Left lobe of liver (tissue), 2 donors: ENCODE measurements at places on chromosomes 16 and 17.

DNA sequence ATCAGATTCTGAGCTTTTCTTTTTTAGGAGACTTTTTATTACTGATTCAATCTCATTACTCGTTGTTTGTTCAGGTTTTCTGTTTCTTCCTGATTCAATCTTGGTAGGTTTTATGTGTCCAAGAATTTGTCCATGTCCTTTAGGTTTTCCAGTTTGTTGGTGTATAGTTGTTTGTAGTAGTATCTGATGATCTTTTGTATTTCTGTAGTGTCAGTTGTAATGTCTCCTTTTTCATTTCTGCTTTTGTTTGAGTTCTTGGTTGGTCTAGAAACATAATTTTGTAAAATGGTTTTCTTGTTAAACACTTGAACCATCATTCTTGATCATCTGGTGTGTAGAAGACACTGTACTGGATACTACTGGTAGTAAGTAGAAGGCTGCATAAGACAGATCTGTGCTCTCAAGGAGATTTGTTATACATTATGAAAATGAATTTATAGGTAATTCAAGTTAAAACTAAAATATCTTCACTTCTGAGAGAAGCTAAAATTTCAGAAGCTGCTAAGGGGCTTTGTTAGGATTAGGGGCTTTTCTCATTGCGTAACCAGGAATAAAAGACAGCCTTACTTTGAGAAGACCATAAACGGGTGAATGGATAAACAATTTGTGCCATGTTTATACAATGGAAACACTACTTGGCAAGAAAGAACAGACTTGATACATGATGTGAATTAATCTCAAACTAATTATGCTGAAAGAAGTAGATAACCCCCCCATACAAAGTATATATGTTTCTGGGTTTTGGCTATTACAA, 44.0 kb downstream of the NSRP1 start:
- no peak for DNase-seq

DNA sequence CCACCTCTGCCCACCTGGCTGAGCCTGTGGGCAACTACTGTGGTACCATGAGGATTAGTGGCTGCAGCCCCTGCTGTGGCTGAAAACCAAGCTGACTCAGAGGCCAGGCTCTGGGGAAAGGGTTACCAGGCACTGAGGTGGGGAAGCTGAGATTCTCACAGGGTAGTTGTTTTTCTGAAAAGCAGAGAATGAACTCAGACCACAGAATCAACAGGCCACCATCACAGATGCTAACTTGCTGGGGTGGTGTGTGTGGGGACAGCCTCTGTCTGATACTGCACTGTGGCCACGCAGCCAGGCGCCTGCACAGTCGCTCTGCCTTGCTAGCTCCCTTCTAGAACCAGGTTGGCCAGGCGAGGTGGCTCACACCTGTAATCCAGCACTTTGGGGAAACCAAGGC, 28.8 kb downstream of the NPLOC4 start:
- DNase-seq: no peak

GRCh38 chr16:89143201-89143741, 28.3 kb upstream of the CDH15 start:
- DNase-seq: no peak

- peak; percentile 78 for DNase-seq
These were observed 144.0 kb upstream of the CIBAR2 start for GRCh38 chr16:85256190-85256739.

DNA sequence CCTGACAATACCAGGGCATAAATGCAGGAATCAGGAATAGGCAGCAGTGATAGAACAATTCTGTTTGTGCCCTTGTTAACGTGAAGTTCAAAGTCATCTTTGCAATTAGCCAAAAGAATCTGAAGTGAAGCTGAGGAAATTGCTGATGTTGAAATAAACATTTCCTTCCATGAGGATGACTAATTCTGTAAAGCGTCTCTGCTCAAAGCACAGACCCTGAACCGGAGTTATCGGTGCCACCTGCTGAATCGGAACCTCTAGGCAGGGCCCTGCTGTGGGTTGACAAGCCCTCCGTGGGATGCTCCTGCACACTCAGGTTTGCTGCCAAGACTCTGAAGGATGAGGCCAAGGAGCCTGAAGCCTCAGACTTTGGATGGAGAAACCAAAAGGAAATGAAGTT, 37.0 kb upstream of the CDH1 start:
- DNase-seq: no peak

DNA sequence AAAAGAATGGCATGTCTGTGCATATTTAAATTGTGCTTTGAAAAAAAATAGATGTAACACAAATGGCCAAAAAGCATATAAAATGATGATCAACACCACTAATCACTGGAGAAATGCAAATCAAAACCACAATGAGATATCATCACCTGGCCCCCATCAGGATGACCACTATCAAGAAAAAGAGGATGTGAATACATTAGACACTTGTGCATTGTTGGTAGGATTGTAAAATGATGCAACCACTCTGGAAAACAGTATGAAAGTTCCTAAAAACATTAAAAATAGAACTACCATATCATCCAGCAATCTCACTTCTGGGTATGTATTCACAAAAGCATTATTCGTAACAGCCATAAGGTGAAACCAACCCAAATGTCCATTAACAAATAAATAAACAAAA, 91.5 kb downstream of the SPAG9 start:
- DNase-seq: no peak

DNA sequence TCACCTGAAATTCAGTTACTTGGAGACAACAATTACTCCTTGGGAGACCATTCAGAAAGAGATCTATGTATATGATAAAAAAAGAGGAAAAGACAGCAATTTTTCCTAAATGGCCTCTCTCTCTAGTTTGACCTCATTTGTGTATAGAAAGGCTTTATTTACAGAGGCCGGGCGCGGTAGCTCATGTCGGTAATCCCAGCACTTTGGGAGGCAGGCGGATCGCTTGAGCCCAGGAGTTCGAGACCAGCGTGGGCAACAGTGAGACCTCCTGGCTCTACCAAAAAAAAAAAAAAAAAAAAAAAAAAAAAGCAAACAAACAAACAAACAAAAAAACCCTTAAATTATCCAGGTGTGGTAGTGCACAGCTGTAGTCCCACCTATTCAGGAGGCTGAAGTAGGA, 20.7 kb downstream of the GRB2 start:
- no peak for DNase-seq

- no peak for DNase-seq
These were observed 16.0 kb upstream of the HEATR6 start for GRCh38 chr17:60094754-60095153.

DNA sequence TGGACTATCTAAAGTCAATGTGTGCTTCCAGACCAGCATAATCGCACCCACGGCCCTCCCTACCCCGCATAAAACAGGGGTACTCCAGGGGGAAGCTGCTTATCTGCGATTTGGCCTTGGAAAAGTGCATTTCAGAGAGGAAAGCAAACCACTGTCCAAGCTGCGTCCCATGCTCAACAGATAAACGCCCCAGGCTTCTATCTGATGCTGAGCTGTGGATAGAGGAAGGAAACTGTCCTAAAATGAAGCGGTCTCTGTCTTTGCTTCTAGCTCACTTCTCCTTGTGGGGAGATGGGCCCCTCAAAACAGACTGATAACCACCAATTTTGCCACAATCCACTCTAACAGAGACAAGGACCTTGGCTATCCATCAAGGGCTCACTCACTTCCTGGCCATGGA, 160.5 kb upstream of the TNRC6C start:
- no peak for DNase-seq

GRCh38 chr16:3216263-3216640, 18.7 kb downstream of the ZNF200 start:
- no peak for DNase-seq

DNA sequence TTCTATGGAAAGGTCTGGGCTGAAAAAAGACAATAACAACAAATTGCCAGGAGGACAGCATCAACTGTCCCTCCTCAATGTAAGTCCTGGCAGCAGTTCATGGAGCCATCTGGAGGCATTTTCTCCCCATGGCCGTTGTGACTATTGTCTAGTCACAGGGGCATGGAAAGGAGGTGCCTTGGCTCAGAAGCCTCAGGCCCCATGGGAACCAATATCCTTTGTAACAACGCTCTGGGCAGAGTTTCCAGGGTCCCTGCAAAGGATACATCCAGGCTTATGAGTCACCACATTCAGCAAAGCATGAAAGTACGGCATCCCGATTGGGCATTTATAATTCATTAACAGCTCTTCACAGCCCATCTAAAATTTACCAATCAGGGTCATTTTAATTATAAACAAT, 85.2 kb downstream of the GLG1 start:
- no peak for DNase-seq

DNA sequence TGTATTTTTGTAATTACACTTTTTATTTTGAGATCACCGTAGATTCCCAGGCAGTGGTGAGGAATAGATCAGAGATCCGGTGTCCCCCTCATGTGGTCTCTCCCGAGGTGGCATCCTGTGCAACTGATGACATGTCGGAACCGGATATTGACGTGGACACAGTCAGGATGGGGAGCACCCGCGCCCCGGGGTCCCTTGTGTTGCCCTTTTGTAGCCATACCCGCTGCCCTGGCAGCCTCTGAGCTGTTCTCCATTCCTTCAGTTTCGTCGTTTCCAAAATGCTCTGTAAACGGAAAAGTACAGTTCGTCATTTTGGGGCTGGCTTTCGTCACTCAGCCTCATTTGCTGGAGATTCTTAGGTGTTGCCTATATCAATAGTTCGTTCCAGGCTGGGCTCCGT, 14.2 kb downstream of the JPH3 start:
- DNase-seq: no peak

GRCh38 chr17:6756425-6757031, 682 bp downstream of the XAF1 start:
- DNase-seq: no peak

DNA sequence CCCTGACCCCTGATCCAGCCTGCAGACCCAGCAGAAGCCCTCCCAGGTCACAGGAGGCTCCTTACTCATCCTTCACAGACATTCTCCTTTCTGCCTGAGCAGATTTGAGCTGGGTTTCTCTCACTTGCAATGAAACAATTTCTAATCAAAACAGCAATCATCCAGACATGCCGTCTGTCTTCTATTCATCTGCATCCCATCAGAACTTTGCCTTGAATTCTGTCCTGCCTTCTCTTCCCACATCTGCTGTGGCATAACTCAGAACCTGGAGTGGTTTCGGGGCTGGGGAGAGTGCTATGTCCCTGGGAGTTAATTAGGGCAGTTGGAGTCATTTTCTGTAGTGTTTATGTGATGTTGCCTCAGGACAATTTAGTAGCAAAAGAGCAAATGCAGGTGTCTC, 278.6 kb downstream of the CBLN1 start:
- DNase-seq: no peak

GRCh38 chr16:81786321-81786720, 7.2 kb downstream of the PLCG2 start:
- DNase-seq: no peak

DNA sequence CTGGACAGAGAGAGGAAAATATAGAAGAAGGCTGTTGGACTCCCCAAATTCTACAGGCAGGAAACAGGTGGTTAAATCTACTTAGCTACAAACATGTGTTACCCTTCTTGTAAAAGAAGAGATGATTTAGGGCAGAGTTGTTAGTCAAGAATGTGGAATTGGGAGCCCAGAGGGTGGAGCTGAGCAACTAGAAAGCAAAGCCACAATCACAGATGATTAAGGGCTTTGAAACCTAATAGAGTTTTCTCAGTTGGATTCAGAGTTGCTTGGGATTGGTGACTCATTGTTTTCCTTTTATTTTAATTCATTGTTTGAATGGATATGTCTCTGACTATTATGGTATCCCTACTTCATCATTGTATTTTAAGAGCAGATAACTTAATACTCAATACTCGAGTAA, 6.2 kb downstream of the ACSM5 start:
- no peak for DNase-seq

GRCh38 chr17:81917565-81918332, at the start of gene SIRT7:
Gene SIRT7 (minus strand): TSS chr17:81918176. CDS start chr17:81918131, 45 bp downstream.
- peak; percentile 80 for DNase-seq

DNA sequence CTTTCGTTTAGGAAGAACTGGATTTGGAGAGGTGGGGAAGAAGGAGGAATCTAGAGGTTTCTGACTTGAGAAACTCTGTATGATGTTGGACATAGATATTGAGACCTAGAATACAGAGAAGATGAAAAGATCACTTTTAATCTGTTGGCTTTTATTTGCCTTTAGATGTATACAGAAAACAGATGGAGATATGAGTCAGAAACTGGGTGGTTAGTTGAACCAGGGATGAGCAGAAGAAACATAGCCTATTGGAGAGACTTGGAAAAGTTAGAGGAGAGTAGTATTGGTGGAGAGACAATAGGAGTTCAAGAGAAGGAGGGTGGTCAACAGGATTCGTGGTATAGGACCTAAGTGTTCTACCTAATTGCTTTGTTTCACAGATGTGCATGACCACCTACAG, 5.1 kb downstream of the PHAF1 start:
- DNase-seq: no peak

DNA sequence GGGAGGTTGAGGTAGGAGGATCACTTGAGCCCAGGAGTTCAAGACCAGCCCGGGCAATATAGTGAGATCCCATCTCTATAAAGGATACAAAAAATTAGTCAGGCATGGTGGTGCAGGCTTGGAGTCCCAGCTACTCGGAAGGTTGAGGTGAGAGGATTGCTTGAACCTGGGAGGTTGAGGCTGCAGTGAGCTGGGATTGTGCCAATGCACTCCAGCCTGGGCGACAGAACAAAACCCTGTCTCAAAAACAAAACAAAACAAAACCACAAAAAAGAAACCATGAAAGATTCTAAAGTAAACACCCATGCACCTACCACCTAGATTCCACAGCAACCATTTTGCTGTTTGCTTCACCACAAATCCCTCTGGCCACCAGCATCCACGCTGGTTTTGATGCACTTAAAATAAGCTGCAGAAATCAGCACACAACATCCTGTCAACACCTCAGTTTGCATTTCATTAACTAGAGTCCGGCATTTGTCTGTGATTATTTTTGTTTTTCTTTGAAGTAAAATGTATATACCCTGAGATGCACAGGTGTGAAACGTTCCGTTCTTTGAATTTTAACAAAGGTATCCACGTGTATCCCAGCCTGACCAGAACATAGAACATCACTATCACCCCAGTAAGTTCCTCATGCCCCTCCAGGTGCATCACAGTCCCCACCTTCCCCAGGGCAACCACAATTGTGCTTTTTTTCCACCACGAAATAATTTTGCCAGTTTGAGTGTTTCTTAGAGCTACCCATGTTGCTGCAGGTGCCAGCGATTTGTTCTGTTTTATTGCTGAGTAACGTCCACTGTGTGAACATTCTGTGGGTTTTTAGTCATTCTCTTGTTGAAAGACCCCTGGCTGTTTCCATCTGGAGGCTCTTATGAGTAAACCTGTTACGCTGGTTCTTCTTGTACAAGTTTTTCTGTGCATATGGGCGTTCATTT, 191.5 kb downstream of the SEC14L1 start:
- peak; percentile 36 for DNase-seq

DNA sequence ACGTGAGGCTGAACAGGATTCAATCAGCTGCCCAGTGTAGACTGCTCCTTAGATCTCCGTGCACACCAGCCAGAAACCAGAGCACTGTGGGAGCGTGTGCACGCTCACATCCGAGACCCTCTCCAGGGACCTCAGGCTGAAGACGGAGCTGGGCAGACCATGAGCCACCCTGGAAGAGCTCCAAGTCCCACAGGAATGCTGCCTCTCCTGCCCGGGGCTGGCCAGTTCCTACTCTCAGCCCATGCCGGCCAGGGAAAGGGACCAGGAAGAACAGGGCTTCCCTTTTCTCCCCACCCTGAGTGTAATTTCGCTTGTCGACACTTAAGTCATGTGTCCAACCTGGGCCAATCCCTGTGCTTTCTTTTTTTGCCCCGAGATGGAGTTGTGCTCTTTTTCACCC, 6.9 kb downstream of the ALYREF start:
- DNase-seq: no peak
